Retina (tissue), 1 donor: ENCODE measurements at places on chromosomes 4 and X.

DNA sequence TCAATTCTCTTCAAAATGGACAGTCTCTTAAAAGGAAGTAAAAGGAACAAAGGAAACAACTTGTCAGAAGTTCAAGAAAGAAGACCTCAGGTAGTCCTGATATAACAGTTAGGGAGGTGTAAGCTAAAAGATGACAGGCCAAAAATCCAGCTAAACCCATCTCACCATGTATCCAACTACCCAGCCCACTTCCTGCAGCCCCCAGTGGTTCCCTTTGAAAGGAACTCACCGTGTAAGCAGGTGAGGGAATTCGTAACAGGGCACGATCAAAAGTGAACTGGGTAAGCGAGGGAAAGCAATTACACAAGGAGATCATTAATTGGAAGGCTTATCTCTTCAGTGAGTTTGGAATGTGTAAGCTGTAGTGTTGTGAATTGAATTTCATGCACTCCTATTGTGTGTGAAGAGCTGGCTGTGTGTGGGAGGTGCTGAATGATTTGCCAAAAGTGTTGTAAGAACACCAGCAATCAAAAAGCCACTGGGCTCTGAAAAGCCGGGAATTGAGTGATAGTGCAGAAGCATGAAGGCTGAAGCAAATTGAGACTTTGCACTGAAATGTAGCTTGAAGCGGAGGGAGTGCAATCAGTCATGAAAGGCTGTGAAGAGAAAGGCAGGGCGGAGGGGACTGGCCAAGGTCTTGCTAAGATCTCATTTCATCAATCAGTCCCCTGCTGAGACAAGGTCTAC is 914.2 kb upstream of the LCORL start:
- peak; percentile 32 for DNase-seq

- DNase-seq, result no peak
Measured at GRCh38 chr4:177225605-177226004, 84.1 kb upstream of the NEIL3 start.

- DNase-seq, result peak; percentile 43
Measured at GRCh38 chr4:76546759-76547742, 112.0 kb downstream of the SHROOM3 start.

DNA sequence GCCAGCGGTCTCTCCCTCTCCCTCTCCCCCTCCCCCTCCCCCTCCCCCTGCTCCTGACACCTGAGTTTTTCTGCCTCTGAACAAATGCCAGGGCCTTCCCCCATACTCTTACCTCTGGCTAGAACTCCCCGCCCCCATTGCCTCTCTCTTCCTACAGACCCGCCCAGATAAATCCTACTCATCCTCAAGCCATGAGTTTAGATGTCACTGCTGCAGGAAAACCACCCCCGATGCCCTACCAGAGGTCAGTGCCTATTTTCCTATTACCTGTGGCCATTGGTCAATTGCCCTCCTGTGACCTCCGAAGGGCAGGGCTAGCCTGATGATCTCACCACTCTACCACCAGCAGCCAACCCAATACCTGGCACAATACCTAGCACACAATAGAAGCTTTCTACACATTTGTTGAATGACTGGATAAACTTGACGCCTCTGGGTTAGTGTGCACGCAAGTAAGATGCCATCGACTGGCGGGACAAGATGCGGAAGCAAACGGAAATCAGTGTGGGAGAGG is 43.7 kb downstream of the SLC2A9 start:
- no peak for DNase-seq

GRCh38 chrX:116462822-116463221 is at the start of gene CT83:
Gene CT83, minus strand, starts transcription at chrX:116462976. Its CDS starts 120 bp downstream, at chrX:116462856.
- DNase-seq, result no peak

DNA sequence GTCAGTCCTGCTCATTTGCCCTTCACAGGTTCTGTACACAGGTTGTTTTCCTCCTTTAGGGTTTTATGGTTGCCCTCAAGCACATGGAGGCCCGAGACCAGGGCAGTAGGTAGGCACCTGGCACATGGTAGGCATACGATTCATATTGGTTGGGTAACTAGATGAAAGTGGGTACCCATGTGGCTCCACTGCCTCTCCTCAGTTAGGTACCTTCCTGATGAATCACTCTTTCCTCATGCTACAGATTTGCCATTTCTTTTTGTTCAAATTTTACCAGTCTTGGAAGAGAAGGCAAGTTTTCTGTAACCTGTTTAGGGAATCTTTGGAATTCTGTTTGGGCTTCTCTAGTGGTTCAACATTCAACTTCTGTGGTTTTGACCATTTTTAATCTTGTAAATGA is 121.3 kb downstream of the FHIP1A start:
- DNase-seq, result no peak
